ENCODE measurements at places on chromosomes 7 and 10.

DNA sequence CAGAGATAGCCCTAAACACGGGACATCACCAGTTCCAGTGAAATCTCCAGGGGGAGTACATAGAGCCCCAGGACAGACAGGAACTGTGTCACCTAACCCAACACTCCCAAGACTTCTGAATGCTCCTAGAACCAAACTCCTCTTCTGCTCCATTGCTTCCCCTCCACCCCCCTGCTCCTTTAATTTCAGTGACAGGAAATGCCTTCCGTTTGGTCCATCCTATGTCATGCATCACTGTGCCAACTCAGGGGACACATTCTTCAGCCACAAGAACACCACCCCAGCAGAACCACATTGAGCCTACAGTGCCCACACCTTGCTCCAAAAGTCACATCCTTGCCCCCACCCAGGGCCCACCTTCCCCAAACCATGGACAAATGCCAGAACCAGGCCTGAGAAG, 100.5 kb downstream of the KCNMA1 start:
- no peak for DNase-seq

GRCh38 chr7:136050462-136050847, 73.3 kb upstream of the MTPN start:
- DNase-seq = no peak

DNA sequence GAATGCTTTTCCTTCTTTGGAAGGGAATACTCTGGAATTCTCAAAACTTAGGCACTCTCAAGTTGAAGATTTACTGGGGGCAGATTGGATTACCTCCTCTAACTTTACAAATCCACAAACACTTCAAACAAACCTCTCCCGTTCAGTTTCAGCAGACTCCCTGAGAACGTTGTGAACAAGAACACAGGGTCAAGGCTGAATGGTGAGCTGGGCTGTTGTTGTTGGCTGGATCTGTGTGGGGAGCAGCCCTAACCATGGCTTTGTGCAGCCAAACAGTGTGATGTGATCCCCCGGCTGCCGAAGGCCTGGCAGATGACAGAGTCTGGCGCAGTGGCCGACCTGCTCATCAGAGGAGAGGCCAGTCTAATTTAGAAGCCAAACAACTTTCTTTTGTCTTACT, 93.1 kb downstream of the BMPER start:
- no peak for DNase-seq

DNA sequence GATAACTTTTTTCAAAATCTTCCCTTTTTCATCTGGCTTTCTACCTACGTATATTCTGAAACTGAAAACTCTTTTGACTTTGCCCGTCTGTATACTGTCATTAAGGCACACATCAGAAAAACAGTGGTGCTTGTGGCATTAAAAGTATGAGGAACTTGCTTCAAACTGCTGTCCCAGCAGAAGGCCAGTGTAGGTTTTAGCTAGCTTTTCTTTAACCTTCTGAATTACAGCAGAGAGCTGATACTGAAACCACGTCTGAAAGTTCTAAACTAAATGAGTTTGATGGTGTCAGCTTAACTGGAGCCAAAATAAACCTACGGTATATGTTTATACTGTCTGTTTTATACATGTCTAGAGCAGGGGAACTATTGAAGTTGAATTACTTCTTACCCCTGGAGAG, 283.4 kb downstream of the TFEC start:
- DNase-seq = no peak

DNA sequence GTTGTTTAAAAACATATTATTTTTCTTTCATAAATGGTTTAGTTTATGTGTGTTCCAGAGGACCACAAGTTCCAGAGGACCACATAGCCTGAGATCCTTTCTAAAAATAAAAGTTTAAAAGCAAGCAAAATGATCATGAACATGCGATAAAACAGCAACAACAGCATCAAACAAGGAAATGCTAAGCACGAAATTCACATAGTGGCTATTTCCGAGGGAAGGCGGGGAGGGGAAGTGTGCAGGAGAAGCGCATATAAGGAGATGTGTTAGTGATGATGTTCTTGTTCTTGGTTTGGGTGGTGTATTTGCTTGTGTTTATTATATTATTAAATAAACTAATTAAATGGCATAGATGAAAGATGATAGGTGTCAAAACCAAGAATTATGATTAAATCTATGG, 1.2 kb downstream of the TBATA start:
- DNase-seq = no peak

- no peak for DNase-seq
These were observed 27.5 kb downstream of the GPRIN2 start for GRCh38 chr10:46528675-46529615.

DNA sequence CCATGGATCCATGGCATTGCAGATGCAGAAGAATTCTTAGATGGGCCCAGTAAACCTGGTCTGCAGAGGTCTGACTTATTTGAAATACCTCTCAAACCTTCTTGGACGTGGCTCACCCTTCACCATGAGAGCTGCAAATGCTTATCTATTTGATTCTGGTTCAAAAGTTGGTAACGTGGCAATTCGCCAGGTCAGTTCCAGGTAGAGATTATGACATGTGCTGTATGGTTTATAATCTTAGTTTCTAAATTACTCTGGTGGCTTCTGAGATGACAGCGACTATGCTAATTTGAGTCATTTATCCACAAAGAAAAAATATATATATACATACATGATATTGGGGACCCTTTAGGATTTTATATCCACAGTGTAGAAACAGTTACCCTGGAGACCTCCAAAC, 68.8 kb downstream of the NRP1 start:
- no peak for DNase-seq

- no peak for DNase-seq
These were observed 90.7 kb downstream of the COL13A1 start for GRCh38 chr10:69892406-69892805.

DNA sequence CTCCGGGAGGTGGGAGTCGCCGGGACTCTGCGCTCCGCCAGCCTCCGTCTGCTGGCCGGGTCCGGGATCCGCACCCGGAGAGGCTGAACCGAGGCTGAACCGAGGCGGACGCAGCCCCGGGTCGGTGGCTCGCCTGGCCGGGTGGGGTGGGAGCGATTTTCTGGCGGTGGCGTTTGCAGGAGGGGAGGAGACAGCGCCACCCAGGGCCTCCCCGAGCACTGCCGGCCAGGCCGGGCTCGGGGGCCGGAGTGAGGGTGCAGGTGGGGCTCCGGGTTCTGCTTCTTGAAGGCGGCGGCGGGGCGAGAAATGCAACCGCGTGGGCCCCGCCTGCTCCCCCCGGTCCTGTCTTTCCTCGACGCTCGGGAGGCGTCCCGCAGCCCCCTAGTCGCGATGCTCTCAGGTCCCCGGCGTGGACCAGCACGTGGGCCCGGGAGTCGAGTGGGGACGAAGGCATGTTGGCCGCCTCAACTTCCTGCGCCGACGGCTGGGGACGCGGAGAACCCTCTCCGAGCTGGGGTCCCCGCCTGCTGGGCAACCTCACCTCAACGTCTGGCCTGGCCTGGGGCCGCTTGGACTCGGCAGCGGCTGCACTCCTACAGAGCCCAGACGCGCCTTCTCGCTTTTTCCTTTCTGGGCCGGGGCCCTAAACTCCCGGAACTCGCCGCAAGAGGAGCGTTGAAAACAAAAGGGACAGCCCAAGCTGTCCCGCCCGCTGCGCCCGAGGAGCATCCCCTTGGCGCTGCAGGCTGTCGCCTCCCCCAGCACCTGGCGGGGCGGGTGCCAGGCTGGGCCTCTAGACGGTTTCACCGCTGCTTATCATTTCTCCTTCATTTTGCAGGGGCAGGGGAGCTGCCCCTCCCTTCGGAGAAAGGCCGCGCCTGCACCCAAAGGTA, 25.2 kb upstream of the VAX1 start:
- peak; percentile 20 for DNase-seq

GRCh38 chr7:159042581-159043101, 102.0 kb downstream of the VIPR2 start:
- no peak for DNase-seq

GRCh38 chr7:135784013-135784412, 35.4 kb upstream of the FAM180A start:
- no peak for DNase-seq

- no peak for DNase-seq
These were observed 13.5 kb downstream of the CRTAC1 start for GRCh38 chr10:98016772-98017475.

DNA sequence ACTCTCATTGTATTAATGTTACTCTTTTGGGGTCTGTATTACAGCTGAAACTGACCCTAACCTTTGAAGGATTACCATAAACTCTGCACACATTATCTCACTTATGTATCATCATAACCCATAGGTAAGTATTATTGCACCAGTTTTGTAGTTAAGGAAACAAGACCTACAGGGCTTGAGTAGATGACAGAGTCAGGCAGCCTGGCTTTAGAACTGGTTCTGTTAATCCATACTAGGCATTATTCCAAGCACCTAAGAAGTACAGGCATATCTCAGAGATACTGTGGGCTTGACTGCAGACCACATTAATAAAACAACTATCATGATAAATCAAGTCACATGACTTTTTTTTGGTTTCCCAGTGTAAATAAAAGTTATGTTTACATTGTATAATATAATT, 17.1 kb upstream of the AKR1B1 start:
- no peak for DNase-seq

- DNase-seq = no peak
These were observed 5.4 kb upstream of the UNCX start for GRCh38 chr7:1227071-1227804.

DNA sequence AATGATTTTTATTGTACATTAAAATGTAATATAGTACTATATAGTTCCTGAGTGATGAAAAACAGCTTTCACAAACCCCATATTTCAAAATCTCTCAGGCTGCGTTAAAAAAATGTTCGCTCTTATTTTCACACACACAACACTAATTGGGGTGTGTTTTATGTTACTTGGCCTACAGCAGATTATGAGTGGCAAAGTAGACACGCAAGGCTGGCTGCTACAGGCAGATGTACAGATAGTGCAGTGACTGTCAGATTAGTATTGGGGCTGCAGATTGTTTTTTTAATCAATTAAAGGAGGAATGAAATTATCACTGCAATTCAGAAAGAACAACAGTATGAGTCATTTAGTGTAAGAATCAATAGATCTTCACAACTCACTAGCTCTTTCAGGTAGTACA, 65.2 kb upstream of the ICA1 start:
- DNase-seq = no peak

GRCh38 chr7:362402-363096, 72.6 kb downstream of the FOXL3 start:
- no peak for DNase-seq

- no peak for DNase-seq
These were observed 216.8 kb downstream of the PTEN start for GRCh38 chr10:88080213-88080612.

- DNase-seq = no peak
These were observed 51.7 kb downstream of the SYPL1 start for GRCh38 chr7:106060394-106060920.

DNA sequence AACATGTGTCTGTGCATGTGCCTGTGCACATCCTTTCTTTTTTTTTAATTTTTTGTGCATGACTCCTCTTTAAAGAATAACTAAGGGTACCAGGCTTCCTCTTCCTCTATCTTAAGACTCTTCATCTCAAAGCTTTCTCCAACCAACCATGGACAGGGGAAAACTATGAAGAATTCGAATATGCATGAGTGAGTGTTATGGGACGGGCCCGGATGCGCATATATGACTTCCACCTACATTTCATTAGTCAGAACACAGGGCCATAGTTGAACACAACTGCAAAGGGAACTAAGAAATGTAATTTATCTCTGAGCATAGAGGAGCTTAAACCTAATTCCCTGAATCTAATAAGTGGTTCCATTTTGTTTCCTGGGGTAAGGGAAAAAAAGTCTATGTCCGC, 270.3 kb upstream of the SORCS1 start:
- DNase-seq = no peak

DNA sequence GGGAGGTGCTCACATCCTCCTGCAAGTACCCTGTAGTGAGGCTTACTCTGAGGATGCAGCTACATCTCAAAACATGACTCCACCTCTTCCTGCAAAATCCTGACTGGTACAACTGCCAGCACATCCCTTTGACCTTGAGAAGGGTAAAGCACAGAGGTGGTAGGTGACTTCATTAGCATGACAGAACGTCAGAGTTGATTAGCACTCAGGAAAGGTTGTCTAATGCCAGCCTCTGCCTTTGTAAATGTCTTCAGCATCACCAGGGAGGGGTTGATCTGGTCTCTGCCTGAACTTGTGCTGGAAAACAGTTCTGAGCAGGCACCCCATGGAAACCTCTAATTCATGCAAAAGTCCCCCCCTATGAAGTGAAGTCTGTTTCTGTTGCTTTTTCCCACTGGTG, 591.3 kb upstream of the GALNT17 start:
- no peak for DNase-seq

GRCh38 chr7:93147363-93147762, 822 bp downstream of the SAMD9L start:
- DNase-seq = no peak

GRCh38 chr10:6470894-6471618, 109.0 kb downstream of the PRKCQ start:
- no peak for DNase-seq

DNA sequence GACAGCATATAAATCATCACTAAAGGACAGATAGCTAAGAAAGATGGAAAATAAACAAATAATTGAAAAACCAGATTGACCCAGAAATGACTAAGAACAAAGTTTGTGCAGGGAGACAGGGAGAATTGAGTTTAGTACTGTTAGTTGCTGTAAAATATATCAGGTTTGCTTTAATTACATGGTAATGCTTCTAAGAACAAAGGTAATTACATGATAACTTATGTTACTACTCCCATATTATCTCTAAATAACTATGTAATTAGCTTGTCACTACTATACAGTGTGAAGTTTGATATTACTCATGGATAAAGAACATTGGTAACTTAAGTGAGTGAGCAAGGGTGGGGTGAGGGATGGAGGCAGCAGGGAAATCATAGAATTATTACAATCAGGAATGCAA, 135.2 kb upstream of the KAT6B start:
- no peak for DNase-seq

- DNase-seq = no peak
These were observed 1002.6 kb downstream of the SORCS3 start for GRCh38 chr10:105643660-105644059.

DNA sequence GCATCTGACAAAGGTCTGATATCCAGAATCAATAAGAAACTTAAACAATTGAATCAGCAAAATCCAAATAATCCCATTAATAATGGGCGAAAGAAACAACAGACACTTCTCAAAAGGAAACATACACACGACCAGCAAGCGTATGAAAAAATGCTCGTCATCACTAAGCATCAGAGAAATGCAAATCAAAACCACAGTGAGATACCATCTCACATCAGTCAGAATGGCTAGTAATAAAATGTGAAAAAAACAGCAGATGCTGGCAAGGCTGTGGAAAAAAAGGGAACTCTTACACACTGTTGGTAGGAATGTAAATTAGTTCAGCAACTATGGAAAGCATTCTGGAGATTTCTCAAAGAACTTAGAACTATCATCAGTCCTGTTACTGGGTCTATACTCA, 496.7 kb downstream of the SH2D4B start:
- DNase-seq = no peak

Data from neural crest cell (in vitro differentiated cells).